Right cardiac atrium (tissue), 5 donors: ENCODE measurements at places on chromosomes 7 and 10. TPM values are rescaled to one million over a fixed set of nuclear protein-coding genes. Genes with fewer than 3 reads are reported as not detected.

UNCX gene
- total RNA-seq: not detected

MOGAT3 gene
- not detected for total RNA-seq

GRCh38 chr10:33638891-33639290, 304.4 kb upstream of the NRP1 start:
- DNase-seq: no peak

- no peak for DNase-seq
These were observed 14.9 kb upstream of the ITGB1 start for GRCh38 chr10:32972929-32973328.

DNA sequence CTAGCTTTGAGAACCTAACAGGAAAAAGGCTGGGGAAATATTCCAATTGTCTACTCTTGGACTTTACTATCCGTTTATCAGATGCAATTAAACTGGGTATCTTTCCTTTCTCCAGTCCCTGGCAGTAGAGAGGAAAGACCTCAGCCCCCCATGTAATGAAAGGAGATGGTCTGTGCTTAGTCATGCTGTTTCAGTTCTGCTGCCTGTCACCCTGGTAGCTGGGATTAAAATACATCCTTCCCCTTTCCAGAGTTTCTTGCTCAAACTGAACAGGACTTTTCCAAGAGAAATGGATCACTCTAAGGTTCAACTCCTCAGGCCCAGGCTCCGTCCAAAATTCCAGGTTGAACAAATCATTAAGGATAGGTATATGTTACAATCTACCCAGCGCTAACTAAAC, 202.9 kb downstream of the PTEN start:
- DNase-seq: no peak

DNA sequence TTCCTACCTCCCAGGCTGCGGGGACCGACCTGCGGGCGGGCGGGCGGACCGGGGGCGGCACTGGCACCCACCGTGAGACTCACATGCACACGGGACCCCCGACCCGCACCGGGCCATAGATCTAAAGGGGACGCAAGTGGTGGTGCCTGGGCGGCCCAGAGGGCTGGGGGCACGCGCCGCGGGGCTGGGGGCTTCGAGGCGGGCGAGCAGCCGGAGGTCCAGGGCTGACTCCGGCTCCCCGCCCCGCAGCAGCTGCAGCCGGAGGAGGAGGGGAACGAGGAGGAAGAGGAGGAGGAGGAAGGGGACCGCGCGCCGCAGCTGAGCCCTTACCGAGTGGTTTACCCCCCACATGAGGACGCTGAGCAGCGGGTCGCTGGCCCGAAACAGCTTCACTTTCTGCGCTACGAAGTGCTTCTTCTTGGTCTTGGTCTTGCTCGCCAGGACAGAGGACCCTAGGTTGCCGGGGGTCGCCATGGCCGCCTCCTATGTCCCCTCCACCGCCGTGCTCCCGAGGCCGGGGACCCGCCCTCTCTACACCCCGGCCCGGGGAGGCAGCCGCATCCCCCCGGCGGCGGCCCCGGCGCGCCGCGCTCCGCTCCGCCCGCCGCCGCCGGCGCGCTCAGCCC, 412 bp downstream of the PIP4K2A start:
- no peak for DNase-seq

- no peak for DNase-seq
These were observed 66.6 kb upstream of the CAMK2B start for GRCh38 chr7:44391746-44392617.

LDB3 gene
- total RNA-seq: 1,111 TPM

DNA sequence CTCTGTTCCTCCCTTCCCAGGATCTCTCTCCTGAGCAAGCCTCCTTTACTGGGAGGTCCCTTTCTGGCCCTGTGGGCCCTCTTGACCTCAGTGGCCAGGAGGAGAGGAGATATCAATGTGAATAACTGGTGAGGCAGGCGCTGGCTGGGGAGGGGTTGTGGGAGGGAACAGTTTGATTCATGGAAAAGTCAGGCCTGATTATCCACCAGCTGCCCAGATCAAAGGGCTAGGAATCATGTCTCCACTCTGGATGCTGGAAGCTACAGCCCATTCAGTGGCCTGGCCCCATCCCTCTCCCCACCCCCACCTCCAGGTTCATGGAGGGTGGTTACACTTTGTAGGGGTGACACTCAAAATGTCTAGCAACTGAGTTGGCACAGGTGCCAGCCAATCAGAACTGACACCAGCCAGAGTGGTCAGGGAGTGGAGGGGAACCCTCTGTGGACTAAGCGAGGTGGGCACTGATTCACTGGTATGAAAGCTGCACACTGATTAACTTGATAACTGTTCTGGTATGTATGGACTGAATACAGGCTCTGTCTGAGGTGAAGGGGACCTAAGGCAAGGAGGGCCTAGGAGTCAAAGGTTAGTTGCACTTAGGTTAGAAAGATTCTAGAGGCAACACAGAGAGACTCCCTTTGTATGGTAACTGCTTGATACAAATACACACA, 4.8 kb downstream of the PRRT4 start:
- DNase-seq: no peak

GRCh38 chr10:30850776-30851175, 180.9 kb downstream of the ZNF438 start:
- DNase-seq: no peak
